ENCODE measurements at places on chromosomes 11 and 22. TPM values are rescaled to one million over a fixed set of nuclear protein-coding genes. Genes with fewer than 3 reads are reported as not detected.

DNA sequence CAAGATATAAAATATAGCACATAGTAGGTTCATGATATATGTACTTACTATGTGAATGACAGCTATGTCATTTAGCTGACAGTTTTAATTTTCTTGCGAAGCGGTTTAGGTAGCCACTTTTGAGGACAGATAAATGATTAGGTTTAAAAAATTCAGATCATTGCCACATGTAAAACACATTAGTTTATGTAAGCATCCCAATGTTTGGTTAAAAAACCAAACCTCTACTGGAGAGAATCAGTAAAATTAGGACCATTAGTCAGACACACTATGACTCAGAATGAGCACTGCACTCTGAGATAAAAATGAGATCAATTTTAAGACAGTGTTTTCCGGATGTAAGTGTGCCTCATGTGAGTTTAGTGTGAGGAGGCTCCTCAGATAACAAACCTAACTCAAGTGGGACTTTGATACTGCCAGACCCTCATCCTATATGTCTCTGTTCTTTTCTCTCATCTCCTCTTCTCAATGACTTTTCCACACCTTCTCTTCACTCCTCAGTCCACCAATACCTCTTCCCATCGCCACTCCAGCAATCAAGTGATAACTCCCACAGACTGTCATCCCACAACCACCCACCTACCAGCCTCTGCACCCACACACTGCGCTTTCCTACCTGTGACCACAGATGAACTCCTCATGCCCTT lies 6.8 kb upstream of the OR2AT4 start:
- H3K4me1 ChIP-seq = no peaks in the 10 kb centered on the region
- DNase-seq = no peak
- H3K27ac ChIP-seq = no peak overlapping the region
- H3K36me3 ChIP-seq = no peaks in the 10 kb centered on the region
- H3K27me3 ChIP-seq = no peaks in the 10 kb centered on the region

DNA sequence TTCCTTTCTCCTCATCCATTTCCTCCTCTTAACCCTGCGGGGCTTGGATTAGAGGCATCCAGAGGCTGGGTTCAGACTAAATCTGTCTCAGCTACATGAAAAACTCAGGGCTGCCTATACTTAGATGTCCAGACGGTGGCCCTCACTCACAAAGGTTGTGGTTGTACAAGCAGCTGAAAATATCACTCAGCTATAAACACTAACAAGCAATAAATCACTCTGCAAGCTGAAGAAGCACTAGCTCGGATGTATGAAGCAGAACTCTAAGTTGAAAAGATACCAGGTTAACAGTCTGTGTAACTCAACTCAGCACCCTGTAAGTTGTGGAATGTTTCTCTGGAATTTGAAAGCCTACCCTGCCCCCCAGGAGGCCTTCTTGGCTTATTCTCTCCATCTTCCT lies 82.9 kb downstream of the EXT2 start:
- H3K36me3 ChIP-seq = no peaks in the 10 kb centered on the region
- no peak overlapping the region for H3K4me3 ChIP-seq
- no peak for DNase-seq
- H3K27me3 ChIP-seq = no peaks in the 10 kb centered on the region
- peaks cover 3% of the 10 kb centered on the region for H3K4me1 ChIP-seq
- no peak overlapping the region for H3K27ac ChIP-seq

- H3K4me3 ChIP-seq = no peak overlapping the region
- H3K36me3 ChIP-seq = no peaks in the 10 kb centered on the region
- H3K4me1 ChIP-seq = no peaks in the 10 kb centered on the region
- no peak overlapping the region for H3K27ac ChIP-seq
- no peaks in the 10 kb centered on the region for H3K27me3 ChIP-seq
These were observed 52.6 kb downstream of the IGSF9B start for GRCh38 chr11:133903875-133904817.

GRCh38 chr11:4370166-4370565 lies 2.0 kb upstream of the OR52B4 start:
- no peaks in the 10 kb centered on the region for H3K27me3 ChIP-seq
- no peak overlapping the region for H3K27ac ChIP-seq
- no peak for DNase-seq

GRCh38 chr11:98771791-98772190 lies 249.0 kb upstream of the CNTN5 start:
- no peaks in the 10 kb centered on the region for H3K36me3 ChIP-seq
- H3K27me3 ChIP-seq = no peaks in the 10 kb centered on the region
- H3K4me3 ChIP-seq = no peak overlapping the region
- no peak overlapping the region for H3K27ac ChIP-seq

DNA sequence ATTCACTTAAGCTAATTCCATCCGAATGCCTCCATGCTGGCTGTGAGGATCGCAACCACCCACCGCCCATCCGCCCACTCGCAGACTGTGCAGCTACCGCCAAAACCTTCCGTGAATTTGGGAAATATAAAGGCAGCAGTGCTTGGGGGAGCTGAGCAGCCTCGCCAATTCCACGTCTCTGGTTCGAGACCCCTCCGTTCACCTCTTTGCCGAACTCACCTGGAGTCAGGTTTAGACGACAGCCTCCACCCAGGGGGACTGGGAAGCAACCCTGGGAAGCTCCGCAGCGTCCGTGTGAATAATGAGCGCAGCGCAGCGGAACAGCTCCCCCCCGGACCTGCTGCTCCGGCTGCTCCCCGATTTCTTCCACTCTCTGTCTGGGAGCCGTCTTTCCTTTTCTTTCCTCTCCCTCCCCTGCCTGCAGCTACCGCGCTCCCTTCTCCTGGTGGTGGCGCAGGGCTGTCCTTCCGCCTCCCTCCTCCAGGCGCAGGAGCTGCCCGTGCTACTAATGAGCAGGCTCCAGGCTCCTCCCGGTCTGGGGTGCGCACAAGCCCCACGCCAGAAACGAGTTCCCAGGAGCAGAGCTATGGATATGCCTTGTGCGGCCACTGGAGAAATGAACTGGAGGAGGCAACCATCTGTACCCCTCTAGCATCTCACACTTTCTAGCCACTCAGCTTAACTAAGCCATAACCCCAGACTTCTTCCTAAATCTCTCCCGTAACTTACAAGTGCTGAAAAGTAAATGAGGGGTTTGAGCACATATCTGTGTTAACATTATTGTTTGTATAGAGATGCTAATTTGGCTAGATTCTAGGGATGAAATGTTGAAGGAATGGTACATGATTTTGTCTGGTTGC lies 107.3 kb downstream of the XKR3 start:
- H3K27ac ChIP-seq = no peak overlapping the region
- H3K27me3 ChIP-seq = no peaks in the 10 kb centered on the region
- H3K4me1 ChIP-seq = no peaks in the 10 kb centered on the region
- H3K36me3 ChIP-seq = no peaks in the 10 kb centered on the region
- DNase-seq = no peak

DNA sequence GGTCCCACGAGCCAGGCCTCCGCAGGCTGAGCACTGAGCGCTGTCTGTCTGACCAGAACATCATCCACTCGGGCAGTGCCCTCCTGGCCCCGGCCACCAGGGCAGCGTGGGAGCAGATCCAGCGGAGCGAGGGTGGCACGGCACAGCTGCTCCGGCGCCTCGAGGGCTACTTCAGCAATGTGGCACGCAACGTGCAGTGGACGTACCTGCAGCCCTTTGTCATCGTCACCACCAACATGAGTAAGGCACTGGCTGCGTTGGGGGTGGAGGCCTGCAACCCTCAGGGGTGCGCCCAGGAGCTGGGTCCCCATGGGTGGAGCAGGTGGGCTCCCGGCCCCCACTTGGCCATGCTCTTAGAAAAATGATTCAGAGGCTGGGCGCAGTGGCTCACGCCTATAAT lies 49.7 kb upstream of the PRODH start:
- no peak overlapping the region for H3K4me3 ChIP-seq
- H3K4me1 ChIP-seq = no peaks in the 10 kb centered on the region
- no peak overlapping the region for H3K27ac ChIP-seq
- DNase-seq = no peak
- no peaks in the 10 kb centered on the region for H3K27me3 ChIP-seq

- no peaks in the 10 kb centered on the region for H3K36me3 ChIP-seq
- no peak overlapping the region for H3K4me3 ChIP-seq
- H3K4me1 ChIP-seq = no peaks in the 10 kb centered on the region
- no peak for DNase-seq
These were observed 46.9 kb downstream of the DDX6 start for GRCh38 chr11:118744046-118744445.

DNA sequence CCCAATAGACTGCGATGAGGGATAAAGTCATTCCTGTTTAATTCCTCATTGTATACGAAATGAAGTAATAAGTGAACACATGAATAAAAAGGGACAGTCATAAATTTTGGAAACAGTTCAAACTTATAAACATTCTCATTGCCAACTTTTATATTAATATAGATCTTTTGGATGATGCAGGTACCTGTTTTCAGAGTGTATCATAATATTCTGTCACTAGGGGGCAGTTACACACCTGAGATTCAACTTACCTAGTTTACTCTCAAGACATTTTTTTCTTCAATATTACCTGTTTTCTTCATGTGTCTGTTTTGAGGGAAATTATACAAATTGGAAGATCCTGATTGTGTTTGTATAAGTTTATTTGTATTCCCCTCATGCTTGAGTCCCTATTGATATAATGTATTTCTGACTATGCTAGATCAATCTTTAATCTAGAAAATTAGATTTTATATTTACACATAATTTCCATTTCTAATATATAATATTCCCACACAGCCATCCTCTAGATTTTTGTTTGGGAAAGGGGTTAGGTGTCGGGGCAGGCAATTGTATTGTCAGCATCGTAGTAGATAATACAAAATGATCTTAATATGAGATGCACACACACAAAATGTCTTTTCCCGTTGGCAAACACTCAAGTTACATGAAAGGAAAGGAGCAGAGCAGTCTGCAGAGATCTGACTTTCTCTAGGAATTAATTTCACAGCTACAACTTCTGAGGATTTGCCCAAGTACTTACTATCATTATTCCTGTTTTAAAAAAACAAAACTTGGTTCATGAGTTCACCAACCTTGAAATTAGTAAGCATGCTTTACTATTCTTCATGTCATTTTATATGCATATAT lies 18.4 kb downstream of the FDX1 start:
- DNase-seq = no peak
- H3K27ac ChIP-seq = no peak overlapping the region
- H3K27me3 ChIP-seq = no peaks in the 10 kb centered on the region
- H3K4me1 ChIP-seq = no peaks in the 10 kb centered on the region
- H3K36me3 ChIP-seq = no peaks in the 10 kb centered on the region

- DNase-seq = no peak
- H3K27ac ChIP-seq = no peak overlapping the region
- no peaks in the 10 kb centered on the region for H3K27me3 ChIP-seq
- no peaks in the 10 kb centered on the region for H3K36me3 ChIP-seq
- peaks cover 7% of the 10 kb centered on the region for H3K4me1 ChIP-seq
These were observed 15.0 kb downstream of the SMIM38 start for GRCh38 chr11:69170704-69171103.

DNA sequence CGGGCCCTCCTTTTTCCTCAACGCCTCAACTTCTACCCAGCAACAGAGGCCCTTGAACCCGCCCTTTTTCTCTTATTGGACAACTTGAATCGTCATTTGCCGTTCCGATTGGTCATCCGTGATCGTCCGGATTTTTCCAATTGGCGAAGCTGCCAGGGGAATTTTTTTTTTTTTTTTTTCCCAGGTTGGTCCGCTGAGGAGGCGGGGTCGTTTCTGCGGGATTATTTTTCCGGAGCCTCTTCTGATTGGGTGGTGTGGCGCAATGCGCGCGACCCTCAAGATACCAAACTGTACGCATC lies 465 bp upstream of the TTC9C start:
- no peaks in the 10 kb centered on the region for H3K36me3 ChIP-seq
- peak overlapping the region; percentile 90 for H3K27ac ChIP-seq
- DNase-seq = peak; percentile 87
- H3K4me3 ChIP-seq = peak overlapping the region; percentile 35

- H3K27me3 ChIP-seq = no peaks in the 10 kb centered on the region
- peaks cover 23% of the 10 kb centered on the region for H3K4me1 ChIP-seq
- H3K27ac ChIP-seq = peak overlapping the region; percentile 94
- no peak overlapping the region for H3K4me3 ChIP-seq
These were observed 1.1 kb downstream of the POLD3 start for GRCh38 chr11:74593463-74593862.

MAP6 gene
- total RNA-seq = 2.6 TPM

GGT1 gene
- total RNA-seq = 45.4 TPM

C11orf86 gene
- not detected for total RNA-seq

PANX3 gene
- not detected for total RNA-seq

TSSC4 gene
- total RNA-seq = 25.7 TPM

BAIAP2L2 gene
- 4.4 TPM for total RNA-seq

All from body of pancreas (tissue), 4 donors.